Ascending aorta (tissue), 2 donors: ENCODE measurements at places on chromosomes 16 and 17. TPM values are rescaled to one million over a fixed set of nuclear protein-coding genes. Genes with fewer than 3 reads are reported as not detected.

Gene KCNJ16
- total RNA-seq = not detected

GRCh38 chr16:85948138-85948509 is 49.2 kb downstream of the IRF8 start:
- DNase-seq = no peak
- H3K36me3 ChIP-seq = no peaks in the 10 kb centered on the region
- H3K27me3 ChIP-seq = no peaks in the 10 kb centered on the region
- H3K4me1 ChIP-seq = no peaks in the 10 kb centered on the region
- no peak overlapping the region for H3K27ac ChIP-seq

DNA sequence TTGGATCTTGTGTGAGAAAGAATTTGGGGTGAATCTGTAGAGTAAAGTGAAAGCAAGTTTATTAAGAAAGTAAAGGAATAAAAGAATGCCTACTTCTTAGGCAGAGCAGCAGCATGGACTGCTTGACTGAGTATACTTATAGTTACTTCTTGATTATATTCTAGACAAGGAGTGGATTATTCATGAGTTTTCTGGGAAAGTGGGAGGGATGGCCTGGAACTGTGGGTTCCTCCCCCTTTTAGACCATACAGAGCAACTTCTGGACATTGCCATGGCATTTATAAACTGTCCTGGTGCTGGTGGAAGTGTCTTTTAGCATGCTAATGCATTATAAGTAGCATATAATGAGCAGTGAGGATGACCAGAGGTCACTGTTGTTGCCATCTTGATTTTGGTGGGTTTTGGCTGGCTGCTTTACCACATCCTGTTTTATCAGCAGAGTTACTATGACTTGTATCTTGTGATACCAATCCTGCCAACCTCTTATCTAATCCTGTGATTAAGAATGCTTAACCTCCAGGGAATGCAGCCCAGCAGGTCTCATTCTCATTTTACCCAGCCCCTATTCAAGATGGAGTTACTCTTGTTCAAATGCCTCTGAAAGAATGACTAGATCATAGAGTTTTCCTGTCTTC is 58.7 kb downstream of the HSD17B2 start:
- no peak overlapping the region for H3K4me3 ChIP-seq
- DNase-seq = no peak
- no peaks in the 10 kb centered on the region for H3K36me3 ChIP-seq
- no peaks in the 10 kb centered on the region for H3K27me3 ChIP-seq

GRCh38 chr17:78890498-78890897 is 12.5 kb downstream of the CEP295NL start:
- peak overlapping the region; percentile 34 for H3K27ac ChIP-seq
- peaks cover 42% of the 10 kb centered on the region for H3K4me1 ChIP-seq
- H3K4me3 ChIP-seq = no peak overlapping the region
- no peaks in the 10 kb centered on the region for H3K36me3 ChIP-seq

DNA sequence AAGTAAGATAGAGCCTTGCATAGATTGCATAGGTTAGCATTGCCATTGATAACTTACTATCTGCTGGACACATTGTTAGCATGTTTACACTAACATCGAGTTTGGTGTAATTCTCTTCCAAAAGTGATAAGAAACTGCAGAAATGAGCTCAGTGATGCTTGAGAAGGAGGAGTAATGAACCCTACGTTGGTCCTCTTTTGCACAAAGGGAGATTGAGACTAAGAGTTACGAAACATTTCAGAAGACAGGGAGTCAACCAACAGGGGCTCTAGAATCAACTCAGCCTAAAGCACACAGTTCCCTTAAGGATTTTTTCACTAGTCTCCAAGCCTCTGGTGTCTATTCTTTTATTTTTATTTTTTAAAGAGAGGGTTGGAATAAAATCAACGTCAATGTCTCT is 6.8 kb downstream of the CCL7 start:
- no peaks in the 10 kb centered on the region for H3K36me3 ChIP-seq
- no peak overlapping the region for H3K4me3 ChIP-seq
- no peaks in the 10 kb centered on the region for H3K27me3 ChIP-seq
- no peaks in the 10 kb centered on the region for H3K4me1 ChIP-seq
